ENCODE measurements at places on chromosomes 12 and 14.

DNA sequence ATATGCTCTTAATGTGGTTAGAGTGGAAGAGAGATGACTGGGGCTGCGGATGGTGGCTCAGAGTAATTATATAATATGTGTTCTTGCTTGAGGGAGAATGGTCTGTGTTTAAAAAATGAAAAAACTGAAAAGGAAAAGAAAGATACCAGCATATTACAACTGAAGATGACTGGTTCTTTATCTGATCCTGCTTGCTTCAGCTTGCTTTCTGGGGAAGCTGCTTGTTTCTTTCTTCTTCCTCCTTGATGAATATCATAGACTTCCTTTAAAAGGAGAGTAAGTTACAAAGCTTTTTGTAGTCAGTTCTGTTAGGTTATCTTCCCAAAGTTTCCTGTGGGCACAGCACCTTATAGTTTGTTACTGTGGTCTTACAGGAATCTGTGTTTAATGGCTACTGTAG lies 210.9 kb downstream of the ERC1 start:
- DNase-seq, result no peak

GRCh38 chr14:68970038-68970612 lies 9.0 kb downstream of the ACTN1 start:
- DNase-seq, result no peak

GRCh38 chr12:20099395-20100183 lies 268.7 kb upstream of the PDE3A start:
- no peak for DNase-seq

DNA sequence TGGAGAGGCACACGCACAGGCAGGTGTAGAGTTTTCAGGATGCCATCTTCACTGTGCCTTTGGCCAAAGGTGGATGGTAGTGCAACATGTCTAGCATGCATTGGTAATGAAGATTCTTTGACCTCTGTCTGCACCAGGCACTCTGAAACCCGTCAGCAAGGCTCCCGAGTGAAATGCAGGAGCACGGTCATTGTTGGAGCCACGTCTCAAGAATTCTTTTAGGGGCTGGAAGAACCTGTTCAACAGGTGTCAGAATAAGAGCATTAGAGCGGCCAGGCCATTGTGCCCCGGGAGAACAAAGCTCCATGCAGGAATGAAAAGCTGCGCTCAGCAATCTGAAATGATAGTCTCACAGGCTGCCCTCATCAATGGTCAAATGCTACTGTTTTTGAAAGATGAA lies 40.2 kb upstream of the DICER1 start:
- no peak for DNase-seq

DNA sequence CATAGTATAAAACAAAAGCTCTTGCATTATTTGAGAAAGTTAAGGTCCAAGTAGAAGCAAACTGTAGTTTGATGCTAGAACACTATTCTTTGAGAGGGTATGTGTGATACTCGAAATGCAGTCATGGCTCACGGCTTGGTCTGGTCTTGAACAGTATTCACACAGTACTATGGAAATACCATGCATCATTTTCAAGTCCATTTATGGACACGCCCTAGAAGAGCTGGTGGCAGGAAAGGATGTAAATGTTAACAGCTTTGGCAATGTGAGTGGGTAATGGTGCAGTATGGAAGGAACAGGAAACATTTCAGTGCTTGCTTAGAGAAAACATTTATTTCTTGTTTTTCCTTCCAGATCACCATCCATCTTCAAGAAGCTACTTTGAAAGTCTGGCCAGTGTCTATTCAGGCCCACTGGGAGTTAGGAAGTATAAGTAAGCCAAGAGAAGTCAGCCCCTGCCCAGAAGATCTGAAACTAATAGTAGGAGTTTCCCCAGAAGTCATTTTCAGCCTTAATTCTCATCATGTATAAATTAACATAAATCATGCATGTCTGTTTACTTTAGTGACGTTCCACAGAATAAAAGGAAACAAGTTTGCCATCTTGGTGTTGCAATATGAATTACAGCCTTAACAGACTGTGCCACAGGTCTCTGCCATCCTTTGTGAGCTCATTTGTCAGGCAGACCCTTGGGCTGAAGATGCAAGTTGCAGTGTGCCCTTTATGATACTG lies 5.7 kb upstream of the AKAP5 start:
- no peak for DNase-seq

GRCh38 chr14:67245104-67245503 lies 3.9 kb downstream of the PALS1 start:
- no peak for DNase-seq

GRCh38 chr14:101118746-101119591 lies 215.4 kb upstream of the RTL1 start:
- no peak for DNase-seq
